ENCODE measurements at places on chromosomes 3 and 15. TPM values are rescaled to one million over a fixed set of nuclear protein-coding genes. Genes with fewer than 3 reads are reported as not detected.

GRCh38 chr15:37372064-37372463 is 271.7 kb upstream of the MEIS2 start:
- no peak for DNase-seq

DNA sequence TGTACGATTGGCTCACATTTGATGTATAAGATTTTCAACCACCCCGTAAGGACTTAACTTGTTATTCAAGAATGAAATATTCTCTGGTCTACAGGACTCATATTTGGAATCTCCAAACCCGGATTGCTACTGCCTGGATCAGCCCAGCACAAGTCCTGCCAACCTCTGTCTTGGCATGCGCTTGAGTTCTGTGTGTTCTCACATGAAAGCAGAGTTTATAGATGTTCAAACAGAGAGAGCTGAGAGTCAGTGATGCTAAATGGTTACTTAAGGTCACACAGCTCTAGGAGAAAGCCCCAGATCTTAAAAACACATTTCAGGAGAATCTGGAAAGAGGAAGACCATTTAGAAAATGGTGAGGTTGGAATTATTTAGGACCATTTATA is 268.0 kb upstream of the TBL1XR1 start:
- no peak for DNase-seq

- peak; percentile 23 for DNase-seq
These were observed 30.7 kb downstream of the C3orf38 start for GRCh38 chr3:88180398-88180999.

DNA sequence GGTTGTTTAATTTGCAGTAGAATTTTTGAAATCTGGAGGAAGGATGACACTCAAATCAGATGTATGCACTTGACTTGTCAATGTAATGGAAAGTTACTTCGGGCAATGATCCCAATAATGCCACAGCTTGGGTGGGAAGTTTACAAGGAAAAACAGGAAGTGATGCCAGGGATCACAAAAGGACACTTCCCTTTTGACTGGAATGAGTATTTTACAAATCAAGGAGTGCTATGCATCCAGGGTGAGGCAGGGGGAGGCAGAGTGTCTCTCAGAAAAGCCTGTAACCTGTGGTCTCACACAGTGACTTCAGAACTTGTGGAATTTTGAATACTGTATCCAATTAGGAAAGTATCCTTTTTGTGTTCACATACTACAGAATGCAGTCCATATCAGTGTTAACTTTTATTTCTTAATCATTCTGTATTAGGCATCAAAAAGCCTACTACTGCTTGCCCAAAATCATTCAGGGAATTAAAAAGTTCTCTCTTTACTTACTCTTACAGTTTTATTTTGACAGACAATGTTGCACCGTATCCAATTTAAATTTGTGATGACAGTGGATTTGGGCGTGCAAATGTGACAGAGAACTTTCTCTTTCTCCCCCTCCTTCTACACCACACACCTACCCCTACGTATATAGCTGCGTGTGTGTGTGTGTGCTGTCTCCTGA is 445.1 kb downstream of the MECOM start:
- peak; percentile 90 for DNase-seq

DNA sequence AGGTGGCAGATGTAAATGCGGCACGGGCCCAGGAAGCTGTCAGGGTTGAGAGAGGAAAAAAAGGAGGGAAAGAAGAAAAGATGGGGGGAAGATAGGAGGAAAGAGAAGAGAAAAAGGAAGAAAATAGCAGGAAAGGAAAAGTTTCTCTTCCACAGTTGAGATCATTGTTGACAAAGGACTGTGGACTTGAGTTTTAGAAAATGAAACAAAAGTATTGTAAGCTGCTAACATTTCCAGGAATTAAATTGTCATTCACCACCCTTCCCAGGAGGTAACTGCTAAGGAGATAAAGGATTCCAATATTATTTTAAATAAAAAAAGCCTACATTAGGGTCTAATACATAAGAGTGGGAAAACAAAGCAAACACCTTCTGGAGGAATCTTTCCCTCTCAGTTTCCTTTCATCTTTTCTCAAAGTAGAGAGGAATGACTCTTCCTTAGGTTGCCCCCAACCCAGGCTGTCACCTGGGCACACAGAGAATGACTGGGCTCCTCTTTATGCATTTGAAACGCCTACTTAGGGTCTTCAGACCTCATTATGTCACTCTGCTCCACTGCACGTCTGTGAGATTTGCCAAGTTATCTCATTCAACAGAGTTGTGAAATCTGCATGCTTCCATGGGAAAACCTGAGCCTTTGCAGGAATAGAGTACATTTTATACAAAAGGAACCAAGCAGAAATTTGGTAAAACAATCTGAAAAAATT is 194.0 kb downstream of the TNIK start:
- DNase-seq = no peak

DNA sequence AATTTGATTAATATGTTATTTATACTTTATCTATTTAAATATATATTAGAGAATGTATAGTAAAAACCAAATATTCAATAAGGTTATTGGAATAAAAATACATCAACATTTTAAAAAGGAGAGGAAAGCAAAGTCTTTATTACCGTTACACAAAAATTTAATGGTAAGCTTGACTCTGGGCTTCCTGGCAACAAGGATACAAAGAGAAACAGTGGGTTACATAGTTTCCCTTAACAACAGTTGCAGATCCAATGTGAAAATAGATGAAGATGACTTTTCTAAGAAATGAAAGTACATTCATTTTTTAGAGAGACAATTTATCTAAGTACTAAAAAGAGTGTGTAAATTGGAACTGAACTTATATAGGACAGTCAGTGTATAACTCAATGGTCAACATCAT is 6.0 kb upstream of the PHLDB2 start:
- DNase-seq = no peak

DNA sequence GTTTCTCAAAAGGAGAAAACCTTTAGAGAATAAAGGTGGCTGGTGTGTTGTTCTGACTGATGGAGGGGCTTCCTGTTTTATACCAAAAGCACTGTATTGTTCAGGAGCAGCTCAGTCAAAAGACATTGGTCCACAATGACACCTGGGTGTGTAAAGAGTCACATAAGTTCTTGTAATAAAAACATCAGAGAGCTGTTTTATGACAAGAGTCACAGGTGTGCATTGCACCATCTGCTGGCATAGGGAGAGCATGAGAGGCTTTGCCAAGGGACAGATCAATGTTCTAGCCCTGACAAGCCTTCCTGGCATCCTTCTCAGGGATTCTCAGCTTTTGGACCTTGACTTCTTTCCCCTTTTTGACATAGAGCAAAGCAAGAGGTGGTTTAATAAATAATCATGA is 20.4 kb downstream of the ARPP21 start:
- DNase-seq = peak; percentile 27

DNA sequence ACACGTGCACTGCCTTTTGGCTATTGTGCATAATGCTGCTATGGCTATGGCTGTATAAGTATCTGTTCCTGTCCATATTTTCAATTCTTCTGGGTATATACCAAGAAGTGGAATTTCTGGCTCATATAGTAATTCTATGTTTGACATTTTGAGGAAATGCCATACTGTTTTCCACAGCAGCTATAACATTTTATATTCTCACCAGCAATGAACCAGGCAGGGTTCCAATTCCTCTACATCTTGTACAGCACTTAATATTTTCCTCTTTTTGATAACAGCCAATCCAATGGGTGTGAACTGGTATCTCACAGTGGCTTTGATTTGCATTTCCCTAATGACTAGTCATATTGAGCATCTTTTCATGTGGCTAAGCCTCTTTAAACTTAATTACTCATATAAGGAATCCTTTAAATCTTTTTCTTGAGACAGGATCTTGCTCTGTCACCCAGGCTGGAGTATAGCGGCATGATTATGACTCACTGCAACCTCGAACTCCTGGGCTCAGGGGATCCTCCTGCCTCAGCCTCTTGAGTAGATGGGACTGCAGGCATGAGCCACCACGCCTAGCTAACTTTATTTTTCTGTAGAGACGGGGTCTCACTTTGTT is 38.1 kb upstream of the IGDCC4 start:
- peak; percentile 2 for DNase-seq

GRCh38 chr3:72162649-72163184 is 377.8 kb upstream of the PROK2 start:
- DNase-seq = no peak

- DNase-seq = no peak
These were observed 167.7 kb downstream of the AGBL1 start for GRCh38 chr15:86247249-86247955.

GRCh38 chr3:54120657-54121413 is 1.5 kb upstream of the CACNA2D3 start:
- peak; percentile 32 for DNase-seq

GRCh38 chr15:40499931-40500330 is 29.1 kb downstream of the CHST14 start:
- no peak for DNase-seq

- no peak for DNase-seq
These were observed 19.6 kb downstream of the PLXND1 start for GRCh38 chr3:129586746-129587430.

- no peak for DNase-seq
These were observed 274.8 kb downstream of the BBX start for GRCh38 chr3:107797586-107797985.

DNA sequence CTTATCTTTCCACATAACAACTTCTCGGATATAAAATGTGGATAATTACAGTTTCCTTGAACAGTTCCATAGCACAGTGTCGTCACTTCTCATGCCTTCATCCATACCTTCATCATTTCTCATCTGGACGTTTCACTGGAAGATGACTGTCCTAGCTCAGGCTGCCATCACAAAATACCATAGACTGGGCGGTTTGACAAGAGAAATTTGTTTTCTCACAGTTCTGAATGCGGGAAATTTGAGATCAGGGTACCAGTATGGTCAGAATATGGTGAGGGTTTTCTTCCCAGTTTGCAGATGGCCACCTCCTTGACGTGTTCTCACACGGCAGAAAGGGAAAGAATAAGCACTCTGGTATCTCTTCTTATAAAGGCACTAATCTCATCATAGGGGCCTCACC is 42.8 kb downstream of the TMEM108 start:
- DNase-seq = no peak

- DNase-seq = no peak
These were observed 124.1 kb upstream of the CHRM5 start for GRCh38 chr15:33844186-33844585.

DNA sequence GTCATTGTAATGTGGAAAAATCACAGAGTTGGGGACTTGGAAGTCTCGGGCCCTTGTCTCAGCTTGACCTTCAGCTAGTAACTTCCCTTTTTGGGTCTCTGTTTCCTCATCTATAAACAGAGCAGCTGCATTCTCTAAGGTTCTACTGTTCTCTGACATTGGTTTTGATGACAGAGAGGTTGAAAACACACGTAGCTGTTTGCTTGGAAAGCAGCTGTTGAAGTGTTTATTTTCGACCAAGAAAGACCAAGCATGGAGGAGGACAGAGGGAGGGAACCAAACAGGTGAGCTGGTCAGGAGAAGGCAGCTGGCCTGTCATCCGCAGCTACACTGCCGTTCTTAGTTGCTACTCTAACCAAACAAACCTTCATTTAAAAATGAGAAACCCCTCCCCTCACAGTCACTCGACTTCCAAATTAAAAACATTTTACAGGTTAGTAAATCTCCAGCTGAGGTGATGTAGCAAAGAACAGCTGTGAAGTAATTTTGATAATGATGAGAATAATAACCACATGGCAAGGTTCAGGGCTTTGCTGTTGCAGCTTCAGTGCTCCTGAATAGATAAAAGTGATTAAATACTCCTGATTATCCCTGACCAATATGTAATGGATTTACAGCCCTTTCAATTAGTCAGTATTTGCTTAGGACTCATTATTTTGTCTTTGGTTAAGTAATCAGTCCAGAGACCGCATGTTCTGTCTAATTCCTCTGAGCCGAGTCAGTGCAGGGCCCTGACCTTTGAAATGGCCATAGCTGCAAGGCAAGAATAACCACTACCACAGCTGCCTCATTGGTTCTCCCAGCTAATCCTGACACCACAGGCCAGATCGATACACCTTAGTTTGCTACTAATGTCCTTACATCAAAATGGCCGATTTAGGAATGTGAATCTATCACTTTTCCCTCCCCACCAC is 65.3 kb downstream of the MEIS2 start:
- DNase-seq = no peak

- DNase-seq = no peak
These were observed 32.4 kb upstream of the MYO1E start for GRCh38 chr15:59405079-59405478.

Gene SH2D7
- not detected for total RNA-seq

Gene CCRL2
- total RNA-seq = 7.2 TPM

Gene SLC2A2
- not detected for total RNA-seq

Gene CHRNA5
- total RNA-seq = 2.3 TPM

Gene XYLB
- 1.3 TPM for total RNA-seq

Gene DAPK2
- total RNA-seq = 1.4 TPM

Gene SMCO1
- 0.45 TPM for total RNA-seq

Gene FBXW12
- 0.51 TPM for total RNA-seq

Gene ATP2B2
- total RNA-seq = 0.63 TPM

Gene PP2D1
- total RNA-seq = not detected

Gene CXCR6
- total RNA-seq = not detected

Gene HHATL
- total RNA-seq = 7.8 TPM
